AG04450 (cell line): ENCODE measurements at places on chromosomes 3 and 15.

DNA sequence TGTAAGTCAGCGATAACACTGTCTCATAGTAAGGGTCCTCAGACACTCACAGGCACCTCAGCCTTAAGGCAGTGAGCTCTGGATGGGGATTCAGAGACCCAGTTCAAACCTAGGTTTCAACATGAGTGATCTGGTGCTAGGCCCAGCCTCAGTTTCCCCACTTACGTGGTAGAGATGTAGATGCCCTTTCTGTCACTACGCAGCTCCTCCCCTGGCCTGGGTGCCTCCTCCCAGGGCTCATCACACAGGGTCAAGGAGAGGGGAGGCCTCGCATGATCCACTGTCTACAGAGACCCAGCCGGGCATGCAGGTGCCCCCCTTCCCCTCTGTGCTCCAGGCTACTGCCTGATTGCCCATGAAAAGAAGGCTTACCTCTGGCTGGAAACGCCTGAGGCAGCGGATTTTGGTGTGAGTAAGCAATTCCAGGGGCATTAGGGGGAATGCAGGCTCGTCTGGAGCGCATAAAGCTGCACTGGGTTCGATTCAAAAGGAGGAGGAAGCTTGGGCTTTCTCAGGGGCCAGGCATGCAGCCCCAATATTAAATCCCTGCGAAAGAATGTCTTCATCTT, 69.8 kb upstream of the ANKRD34C start:
- DNase-seq = no peak

- DNase-seq = no peak
Measured at GRCh38 chr3:62874711-62875557, at the start of gene CADPS. Gene CADPS, minus strand, starts transcription at chr3:62875416. Its CDS starts 387 bp downstream, at chr3:62875029.

- DNase-seq = no peak
Measured at GRCh38 chr3:41234823-41235721, 35.8 kb downstream of the CTNNB1 start.

GRCh38 chr3:11655196-11655928, 11.6 kb upstream of the VGLL4 start:
- no peak for DNase-seq

DNA sequence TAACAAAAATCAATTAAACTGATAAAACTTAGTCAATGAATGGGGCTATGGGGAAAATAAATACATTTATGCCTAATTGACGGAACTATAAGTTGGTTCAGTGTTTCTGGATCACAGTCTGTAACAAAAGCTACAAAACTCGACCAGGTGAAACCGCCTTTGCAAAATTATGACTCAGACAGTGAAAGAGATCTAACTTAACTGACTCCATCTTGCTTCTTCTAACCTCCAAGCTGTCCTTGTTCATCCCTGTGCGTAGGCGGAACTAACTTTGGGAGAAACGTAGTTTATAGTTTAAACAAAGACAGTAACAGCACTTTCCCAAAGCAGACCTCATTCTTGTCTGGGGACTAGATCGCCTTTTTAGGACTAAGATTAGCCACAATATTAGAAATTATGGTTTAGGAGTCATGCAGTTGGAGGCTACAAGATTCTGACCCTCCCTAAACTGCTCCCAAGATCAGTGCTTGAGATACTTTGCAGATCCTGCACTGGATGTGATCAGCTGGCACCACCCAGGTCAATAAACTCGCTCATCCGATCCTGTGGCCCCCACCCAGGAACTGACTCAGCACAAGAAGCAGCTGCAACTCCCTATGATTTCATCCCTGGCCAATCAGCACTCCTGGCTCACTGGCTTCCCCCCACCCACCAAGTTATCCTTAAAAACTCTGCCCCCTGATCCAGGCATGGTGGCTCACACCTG, 7.2 kb upstream of the MFGE8 start:
- DNase-seq = no peak

DNA sequence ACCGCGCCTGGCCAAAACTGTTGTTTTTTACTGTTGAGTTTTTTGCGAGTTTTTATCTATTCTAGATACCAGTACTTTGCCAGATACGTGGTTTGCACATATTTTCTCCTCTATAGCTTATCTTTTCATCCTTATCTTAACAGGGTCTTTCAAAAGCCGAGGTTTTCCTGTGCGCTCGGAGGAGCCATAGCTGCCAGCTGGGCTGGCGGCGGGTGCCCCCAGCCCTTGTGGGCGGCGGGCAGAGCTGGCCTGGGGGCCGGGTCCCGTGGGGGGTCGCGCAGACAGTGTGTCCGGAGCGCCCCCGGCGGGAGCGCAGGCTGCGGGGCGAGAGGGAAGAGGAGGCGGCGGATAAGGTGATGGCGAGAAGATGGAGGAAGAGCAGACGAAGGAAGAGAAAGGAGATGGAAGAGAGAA, 11.1 kb upstream of the EIF4A2 start:
- no peak for DNase-seq

DNA sequence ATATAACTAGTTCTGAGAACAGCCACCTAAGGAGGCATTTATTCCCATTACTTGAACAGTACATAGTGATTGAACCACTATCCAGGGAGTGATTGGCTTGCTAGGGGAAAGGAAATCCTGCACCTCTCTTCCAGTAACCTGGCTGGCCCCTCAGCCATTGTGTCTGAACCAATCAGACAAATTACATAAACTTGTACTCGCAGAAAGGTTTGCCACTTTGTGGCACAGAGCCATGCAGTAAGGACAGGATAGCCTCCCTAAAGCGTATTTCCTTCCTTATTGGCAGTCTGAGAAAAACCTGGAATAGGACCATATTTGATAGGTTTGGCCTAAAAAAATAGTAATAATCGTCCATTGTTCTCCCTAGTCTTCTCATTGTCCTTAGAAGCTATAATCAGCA, 19.0 kb downstream of the CMSS1 start:
- no peak for DNase-seq

DNA sequence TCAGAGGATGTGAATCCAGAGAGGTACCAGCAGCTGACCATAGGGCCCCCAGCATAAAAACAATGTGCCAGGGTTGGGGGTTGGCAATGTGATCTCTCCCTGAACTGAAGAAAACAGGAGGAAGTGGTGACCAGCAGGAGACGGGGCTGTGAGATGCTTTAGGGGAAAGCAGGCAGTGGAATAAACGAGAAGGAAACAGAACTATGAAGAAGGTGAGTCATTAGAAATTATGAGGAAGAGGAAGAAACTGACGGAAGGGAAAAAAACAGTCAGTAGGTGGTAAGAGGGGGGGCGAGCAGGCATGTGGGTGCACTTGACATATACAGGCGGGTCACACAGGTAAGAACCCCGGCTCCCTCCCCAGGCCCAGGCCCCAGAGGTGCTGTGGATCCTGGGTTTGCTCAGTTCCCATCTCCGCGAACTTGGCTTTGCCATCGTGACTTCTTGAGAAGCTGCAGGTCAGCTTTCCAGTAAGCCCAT, 42.2 kb upstream of the B3GNT5 start:
- DNase-seq = no peak

DNA sequence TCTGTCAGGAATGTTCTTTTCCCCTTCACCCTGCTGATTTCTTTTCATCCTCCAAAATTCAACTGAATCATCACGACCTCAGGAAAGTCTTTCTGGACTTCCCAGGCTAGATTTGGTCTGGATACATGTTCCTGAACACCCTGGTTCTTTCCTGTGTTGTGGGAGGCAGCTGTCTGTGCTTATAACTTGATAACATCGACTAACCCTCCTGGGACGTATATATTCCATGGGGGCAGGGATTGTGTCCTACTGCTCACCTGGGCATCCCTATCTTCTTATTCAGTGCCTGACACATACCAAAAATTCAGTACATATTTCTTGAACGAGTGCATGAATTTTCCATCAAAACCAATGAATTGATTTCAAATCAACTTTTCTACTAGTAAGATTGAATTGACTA, 47.6 kb upstream of the MEF2A start:
- no peak for DNase-seq

DNA sequence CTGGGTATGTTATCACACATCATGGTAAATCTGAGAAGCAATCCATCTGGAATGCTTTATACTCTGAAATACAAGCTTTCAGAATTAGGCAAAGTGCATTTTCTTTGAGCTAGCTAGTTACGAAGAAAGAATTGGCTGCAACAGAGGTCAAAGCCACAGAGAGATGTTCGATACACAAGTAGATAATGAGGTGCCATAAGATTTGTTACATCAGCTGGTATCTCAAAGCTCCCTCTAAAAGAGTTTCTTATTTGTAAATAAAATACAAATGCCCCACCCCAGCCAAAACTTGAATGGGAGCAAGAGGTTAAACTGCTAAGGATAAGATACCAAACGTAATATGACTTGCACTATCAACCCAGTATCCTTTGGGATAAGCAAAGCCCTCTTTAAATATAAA, 84.0 kb upstream of the SLCO3A1 start:
- no peak for DNase-seq

DNA sequence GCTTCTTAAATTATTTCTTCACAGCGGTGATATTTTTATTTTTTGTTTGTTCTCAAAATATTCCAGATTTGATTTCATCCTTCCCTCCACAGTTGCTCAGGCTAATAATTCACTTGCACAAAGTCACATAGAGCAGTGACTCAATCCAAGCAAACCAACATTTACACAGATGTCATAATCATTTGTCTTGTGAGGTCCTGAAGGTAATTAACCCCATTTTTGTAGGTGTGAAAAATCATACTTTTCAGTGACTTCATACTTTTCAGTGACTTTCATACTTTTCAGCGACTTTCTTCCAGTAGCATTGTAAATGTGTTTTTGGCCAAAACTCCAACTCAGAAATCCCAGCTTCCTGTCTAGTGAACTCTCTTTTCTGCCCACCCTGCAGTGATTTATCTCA, 32.1 kb downstream of the CD200 start:
- DNase-seq = no peak

DNA sequence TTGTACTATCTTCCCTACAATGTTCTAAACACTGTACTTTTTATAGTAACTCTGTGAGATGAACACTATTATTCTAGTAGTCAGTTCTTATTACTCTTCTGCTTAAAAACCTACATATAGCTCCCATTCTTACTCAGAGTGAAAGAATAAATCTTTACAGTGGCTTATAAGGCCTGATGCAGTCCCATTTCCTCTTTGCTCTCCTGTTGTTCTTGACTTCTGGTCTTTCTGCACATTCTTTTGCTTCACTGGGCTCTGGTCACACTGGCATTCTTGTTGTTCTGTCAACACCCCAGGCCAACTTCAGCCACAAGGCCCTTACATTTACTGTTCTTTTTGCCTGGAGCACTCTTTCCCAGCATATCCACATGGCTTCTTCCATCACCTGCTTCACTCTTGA, 58.2 kb upstream of the TP63 start:
- DNase-seq = no peak

DNA sequence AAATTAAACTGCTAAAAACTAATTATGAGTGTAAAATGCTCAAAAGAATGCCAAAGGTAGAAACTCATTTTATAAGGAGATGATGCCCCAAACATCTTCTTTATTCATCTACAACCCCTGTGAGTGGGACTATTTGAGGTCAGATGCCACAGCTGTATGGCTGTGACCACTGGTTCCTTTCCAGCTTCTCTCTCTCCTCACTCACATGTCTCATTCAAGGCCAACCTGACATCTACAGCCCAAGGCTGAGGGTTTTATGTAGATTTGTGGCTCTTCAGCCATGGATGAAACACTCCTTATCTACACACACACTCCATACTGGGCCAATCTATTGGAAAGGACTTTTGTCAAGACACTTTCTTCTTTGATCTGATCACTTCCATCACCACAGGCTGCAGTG, 231.3 kb downstream of the KCNMB2 start:
- DNase-seq = no peak

DNA sequence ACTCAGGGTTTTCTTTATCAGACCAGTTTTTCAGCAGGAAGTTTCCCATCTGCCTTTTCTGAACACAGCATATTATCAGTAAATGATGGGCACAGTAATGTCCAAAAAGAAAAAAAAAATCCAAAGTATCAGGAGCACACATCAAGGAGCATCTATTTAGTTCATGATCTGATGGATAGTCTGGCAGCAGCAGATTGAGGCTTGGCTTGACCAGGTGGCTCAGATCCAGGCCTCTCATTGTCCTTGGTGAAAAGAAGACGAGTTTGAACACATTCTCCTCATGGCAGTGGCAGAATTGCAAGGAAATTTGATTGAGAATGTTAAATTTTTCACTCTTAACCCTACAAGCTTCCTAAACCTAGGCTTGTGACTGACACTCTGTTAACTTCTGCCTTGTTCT, 192.9 kb downstream of the OXSM start:
- DNase-seq = no peak

DNA sequence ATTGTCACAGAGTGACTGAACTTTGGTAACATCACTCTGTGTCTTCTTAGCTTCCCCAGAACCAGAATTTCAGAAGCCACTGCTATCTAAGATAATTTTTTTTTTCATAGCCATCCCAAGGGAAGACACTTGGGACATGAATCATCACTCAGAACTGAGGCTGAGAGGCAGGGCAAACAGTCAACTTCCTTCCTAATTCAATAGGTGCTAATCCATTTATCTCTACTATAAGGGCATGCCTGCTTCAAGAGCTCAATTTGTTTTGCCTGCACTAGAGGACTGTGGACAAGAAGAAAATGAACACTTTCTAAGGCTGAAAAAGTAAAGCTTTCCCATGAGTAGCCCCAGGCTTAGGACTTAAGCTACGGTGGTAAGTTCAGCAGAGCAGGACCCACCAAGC, 56.7 kb upstream of the MYRIP start:
- no peak for DNase-seq

- DNase-seq = no peak
Measured at GRCh38 chr3:63662500-63662899, 10.0 kb downstream of the SNTN start.

- DNase-seq = no peak
Measured at GRCh38 chr3:89340408-89340807, 233.0 kb downstream of the EPHA3 start.

DNA sequence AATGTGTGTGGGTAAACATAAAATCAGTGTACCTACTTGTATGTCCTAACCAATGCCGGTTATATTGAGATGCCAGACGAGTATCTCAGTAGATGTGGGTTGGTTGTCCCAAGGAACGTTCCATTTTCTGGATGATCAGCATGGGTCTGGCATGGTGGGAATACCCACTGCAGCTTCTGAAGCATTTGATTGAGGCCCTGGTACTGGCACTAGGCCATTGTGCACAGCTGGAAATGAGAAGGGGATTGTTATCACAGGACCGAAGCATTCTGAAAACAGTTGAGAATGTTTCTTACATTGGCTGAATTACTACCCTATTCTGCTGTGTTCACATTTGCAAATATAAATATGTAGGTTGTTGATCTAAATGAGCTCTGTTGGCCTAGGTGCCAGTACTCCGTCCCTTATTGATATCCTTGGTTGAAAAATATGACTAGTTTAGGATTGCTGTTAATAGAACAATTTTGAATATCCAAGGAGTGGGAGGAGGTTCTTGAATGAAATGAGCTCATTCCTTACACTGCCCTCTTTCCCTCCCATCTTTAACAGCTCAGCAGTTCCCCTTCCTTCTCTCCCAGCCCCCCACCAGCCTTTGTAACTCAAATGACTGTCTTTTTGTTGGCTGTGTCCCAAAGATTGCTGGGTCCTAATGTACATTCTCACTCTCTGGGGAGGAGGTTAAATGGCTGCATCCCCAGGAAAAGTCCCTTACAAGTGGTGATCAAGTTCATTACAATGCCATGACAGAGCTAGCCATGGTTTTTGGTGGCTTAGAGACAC, 293.3 kb upstream of the TPM1 start:
- DNase-seq = no peak
